CD14-positive monocyte (primary cell): ENCODE measurements at places on chromosomes 4 and X.

- DNase-seq = no peak
These were observed 213.4 kb upstream of the HCCS start for GRCh38 chrX:10897768-10898167.

GRCh38 chr4:54187148-54187547 lies 41.9 kb upstream of the PDGFRA start:
- DNase-seq = no peak

- DNase-seq = no peak
These were observed 212.6 kb upstream of the LCORL start for GRCh38 chr4:18234108-18234507.

DNA sequence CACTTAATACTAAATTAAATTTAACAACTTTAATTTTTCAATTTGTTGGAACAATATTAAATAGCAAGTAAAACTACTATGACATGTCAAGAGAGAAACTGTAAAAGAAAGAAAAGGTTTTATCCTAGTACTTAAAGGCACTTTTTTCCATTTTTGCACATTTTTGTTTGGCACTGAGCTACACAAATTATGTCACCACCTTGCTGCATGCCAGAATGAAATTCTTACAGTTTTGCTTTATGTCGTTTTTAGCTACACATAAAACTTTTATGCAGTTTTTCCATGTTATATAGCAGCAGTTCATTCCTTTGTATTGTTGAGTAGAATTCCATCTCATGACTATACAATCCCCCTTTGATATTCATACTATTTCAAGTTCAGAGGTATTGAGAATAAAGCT lies 99.1 kb upstream of the RXFP1 start:
- no peak for DNase-seq

GRCh38 chrX:40010550-40011321 lies 87.0 kb downstream of the BCOR start:
- DNase-seq = no peak

- DNase-seq = no peak
These were observed 65.9 kb downstream of the ZNF711 start for GRCh38 chrX:85309717-85310116.

- no peak for DNase-seq
These were observed 3.8 kb downstream of the FGF16 start for GRCh38 chrX:77450996-77451395.

GRCh38 chr4:6002926-6003325 lies 15.3 kb downstream of the C4orf50 start:
- DNase-seq = no peak

DNA sequence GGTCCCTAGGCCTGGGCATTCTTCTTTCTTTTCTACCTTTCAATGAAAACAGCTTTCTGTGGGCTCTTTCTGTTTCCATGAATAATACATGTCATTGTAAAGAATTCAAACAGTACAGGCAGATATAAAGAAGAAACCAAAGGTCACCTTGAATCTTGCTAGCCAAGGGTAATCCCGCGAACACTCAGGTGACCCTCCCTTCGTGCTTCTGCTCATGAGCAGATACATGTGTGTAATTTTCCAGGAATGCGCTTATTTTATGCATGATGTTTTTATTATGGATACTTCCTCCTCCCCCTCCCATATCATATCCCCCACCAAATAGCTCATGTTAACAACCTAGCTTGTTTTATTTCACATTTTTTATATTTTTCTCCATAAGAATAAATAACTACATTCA lies 9.6 kb upstream of the JAKMIP1 start:
- no peak for DNase-seq

DNA sequence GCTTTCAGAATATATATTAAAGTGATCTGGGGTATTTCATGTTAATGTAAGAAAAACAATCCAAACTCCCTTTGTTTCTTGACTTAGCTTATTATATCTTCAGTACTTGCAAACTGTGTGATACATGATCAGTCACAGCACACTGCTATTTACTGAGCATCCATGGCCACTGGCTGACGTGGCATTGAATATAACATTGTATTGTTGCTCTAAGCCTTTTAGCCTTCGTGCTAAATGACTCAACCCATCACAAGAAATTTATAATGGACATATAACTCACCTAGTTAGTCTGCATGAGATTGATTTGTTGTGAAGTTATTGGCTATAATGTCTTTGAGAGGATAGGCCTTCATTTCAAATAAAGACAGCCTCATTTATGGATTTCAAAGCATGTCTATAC lies 642.6 kb downstream of the IL1RAPL1 start:
- no peak for DNase-seq

DNA sequence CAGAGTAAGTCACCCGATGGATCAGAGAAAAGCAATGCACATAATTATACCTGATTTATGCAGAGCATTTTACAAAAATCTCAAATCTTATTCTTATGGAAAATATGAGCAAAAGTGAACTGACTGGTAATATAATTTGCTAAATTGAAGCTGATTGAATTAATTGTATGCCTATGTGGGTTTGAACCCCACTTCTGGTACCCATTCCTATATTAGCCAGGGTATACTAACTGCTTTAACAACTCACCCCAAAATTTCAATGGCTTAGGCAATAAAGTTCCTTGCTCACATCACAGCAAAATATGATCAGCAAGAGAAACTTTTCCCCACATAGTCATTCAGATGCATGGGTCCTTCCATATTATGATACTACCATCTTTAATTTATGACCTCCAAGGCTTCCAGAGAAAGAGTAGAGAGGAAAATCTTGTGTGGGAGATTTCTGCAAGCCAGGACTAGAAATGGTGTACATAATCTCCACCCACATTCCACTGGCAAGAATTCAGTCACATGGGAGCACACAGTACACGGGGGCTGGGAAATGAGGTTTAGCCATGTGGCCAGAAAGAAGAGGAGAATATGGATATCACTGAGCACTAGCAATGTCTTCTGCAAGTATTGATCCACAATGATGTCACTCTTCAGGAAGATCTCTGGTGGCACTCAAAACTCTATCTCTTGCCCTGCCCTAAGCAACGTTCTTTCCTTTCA lies 640.7 kb downstream of the BCOR start:
- no peak for DNase-seq

- peak; percentile 50 for DNase-seq
These were observed 25.1 kb downstream of the PIR start for GRCh38 chrX:15468036-15468435.

- DNase-seq = no peak
These were observed 244.2 kb upstream of the F9 start for GRCh38 chrX:139286342-139286741.

DNA sequence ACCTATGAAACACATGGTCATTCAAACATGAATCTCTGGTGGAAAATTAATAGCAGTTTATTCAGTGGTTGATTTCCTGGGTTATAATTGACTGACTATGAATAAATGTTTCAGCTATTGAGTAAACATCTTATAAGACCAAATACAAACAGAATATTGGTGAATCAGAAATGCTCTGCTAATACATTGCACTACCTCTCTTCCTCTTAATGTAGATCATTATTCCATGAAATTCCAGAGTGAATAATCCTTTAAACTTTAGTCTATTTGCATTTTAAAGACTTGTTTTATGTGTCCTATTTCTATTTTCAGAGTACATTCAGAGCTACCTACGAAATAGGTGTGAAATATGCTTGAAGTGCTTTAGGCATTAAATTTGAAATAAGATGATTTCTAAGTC lies 715.4 kb downstream of the ADGRL3 start:
- DNase-seq = no peak

DNA sequence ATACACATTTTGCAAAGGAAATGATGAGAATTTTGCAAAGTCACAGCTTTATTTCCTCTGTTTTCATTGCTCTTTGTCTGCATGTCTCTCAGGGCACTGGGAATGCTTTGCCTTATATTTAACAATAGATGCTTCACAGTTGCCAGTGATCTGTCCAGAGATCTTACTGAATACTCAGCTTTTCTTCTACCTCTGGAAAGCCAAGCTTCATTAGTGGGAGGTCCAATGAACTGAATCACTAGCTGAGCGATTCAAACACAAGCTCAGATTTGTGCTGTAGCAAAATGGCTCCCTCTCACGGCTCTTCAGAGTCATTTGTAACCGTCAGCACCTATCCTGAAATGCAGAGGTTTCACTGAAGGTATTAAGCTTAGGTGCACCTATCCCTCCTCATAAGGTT lies 138.9 kb downstream of the DCLK2 start:
- no peak for DNase-seq

- DNase-seq = no peak
These were observed 10.1 kb upstream of the SASH3 start for GRCh38 chrX:129769467-129770154.

GRCh38 chrX:114047558-114047957 lies 536.3 kb upstream of the HTR2C start:
- DNase-seq = no peak

- no peak for DNase-seq
These were observed 1667.9 kb upstream of the PCDH7 start for GRCh38 chr4:29052266-29052665.

- DNase-seq = no peak
These were observed 9.5 kb downstream of the CT47C1 start for GRCh38 chrX:119082278-119082677.

DNA sequence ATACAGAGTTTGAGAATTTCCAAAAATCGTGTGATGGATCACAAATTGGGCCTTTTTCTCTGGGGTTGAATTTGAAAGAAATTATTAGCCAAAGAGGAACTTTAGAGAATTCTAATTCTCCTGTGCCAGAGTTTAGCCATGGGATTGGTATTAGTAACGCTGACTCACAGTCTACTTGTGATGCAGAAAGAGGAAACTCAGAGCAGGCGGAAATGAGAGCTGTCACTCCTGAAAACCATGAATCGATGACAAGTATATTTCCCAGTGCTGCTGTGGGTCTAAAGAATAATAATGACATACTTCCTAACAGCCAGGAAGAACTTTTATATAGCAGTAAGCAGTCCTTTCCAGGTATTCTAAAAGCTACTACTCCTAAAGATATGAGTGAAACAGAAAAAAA lies 64.9 kb downstream of the N4BP2 start:
- DNase-seq = peak; percentile 97

DNA sequence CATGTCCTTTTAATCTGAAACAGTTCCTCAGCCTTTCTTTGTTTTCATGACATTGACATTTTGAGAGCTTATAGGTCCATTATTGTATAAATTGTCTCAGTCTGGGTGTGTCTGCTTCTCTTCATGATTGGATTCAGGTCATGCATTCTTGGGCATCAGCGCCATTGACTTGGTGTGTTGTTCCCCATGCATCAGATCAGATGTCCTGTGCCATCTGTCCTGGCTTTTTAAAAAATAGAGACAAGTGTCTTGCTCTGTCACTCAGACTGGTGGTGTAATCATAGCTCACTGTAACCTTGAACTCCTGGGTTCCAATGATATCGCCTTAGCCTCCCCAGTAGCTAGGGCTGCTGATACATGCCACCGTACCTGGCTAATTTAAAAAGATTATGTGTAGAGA lies 55.7 kb downstream of the TBC1D14 start:
- no peak for DNase-seq

DNA sequence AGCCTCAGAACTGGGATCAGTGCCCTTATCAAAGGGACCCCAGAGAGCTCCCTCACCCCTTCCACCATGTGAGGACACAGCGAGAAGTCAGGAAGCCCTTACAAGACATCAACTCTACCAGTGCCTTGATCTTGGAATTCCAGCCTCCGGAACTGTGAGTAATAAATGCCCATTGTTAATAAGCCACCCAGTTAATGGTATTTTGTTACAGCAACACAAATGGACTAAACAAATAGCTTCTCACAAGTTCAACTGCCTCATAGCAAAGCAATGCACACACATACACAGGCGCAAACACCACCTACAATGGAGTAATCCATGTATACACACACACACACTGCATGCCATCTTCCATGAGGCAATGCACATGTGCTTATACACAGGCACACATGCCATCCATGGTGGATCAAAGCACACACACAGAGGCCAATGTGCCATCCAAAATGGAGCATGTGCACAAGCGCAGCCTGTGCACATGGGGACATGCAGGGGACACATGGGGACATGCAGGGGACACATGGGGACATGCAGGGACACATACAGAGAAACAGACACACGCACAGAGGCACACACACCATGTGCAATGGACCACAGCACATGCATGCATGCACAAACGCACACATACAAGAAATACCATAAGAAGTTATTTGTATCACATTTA lies 137.6 kb upstream of the TBL1X start:
- DNase-seq = no peak

GRCh38 chr4:114281164-114281960 lies 301.9 kb upstream of the ARSJ start:
- no peak for DNase-seq

- DNase-seq = no peak
These were observed 42.8 kb downstream of the CUL4B start for GRCh38 chrX:120517936-120518335.

GRCh38 chr4:173009129-173009823 lies 159.3 kb upstream of the GALNT7 start:
- no peak for DNase-seq

DNA sequence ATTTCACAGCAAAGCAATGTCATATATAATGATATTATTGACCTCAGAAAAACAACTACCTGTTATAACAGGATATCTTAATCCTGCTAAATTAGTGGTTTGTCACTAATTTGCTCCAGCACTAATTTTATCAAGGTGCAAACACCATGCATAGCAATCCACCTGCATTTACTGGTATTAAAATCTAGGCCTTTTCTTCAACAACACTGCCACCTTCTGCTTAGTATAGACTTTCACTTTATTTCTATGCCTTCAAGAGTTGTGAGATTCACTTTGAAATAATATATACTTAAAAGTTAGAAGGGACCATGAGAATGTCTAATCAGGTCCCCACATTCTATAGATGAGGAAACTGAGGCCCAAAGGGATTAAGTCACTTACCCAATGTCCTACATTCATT lies 82.1 kb upstream of the IQCM start:
- DNase-seq = no peak

DNA sequence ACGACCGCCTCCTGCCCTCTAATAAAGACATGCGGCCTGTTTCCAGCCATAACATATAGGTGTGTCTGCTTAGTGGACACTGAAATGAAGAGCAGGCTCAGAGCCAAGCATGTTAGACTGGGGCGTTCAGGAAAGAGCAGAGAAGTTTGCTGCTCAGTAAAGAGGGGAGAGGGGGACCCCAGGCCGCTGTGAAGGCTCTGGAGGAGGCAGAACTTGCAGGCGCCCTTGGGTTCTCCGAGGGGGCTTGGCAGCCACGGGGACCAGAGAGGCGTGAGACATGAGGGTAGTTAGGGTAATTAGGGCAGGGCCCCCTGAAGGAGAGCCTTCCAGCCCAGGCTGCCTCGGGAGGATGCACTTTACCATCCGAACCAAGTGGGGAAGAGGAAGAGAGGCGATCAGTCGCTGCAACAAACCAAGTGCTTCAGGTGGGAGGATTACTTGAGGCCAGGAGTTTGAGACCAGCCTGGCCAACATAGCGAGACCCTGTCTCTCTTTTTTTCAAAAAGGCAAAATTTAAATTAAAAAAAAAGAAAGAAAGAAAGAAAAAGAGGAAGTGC lies 46.6 kb upstream of the CDKN2AIP start:
- no peak for DNase-seq

- DNase-seq = no peak
These were observed 16.5 kb upstream of the LEF1 start for GRCh38 chr4:108185252-108185651.

DNA sequence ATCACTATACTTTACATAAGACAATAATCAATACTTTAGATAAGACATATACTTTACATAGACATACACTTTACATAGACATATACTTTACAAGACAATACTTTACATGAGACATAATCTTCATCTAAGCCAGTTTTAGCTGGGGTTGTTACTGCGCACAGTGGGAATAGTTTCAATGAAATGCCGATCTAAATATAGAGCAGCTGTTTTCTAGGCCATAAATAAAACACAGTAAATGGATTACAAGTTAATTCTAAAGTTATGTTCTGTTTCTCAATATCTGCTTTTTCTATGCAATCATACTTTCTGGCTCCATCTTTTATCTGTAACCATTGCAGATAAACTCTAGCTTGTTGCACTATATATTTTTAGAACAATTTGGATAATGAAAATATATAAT lies 1470.6 kb upstream of the PABPC4L start:
- DNase-seq = no peak
